CD4-positive, alpha-beta T cell treated with Interleukin-2 at 100 ng/mL for 4 hours (primary cell): ENCODE measurements at places on chromosomes 3 and 15.

- no peak for DNase-seq
These were observed 275.5 kb downstream of the PDCD6IP start for GRCh38 chr3:34073961-34074360.

DNA sequence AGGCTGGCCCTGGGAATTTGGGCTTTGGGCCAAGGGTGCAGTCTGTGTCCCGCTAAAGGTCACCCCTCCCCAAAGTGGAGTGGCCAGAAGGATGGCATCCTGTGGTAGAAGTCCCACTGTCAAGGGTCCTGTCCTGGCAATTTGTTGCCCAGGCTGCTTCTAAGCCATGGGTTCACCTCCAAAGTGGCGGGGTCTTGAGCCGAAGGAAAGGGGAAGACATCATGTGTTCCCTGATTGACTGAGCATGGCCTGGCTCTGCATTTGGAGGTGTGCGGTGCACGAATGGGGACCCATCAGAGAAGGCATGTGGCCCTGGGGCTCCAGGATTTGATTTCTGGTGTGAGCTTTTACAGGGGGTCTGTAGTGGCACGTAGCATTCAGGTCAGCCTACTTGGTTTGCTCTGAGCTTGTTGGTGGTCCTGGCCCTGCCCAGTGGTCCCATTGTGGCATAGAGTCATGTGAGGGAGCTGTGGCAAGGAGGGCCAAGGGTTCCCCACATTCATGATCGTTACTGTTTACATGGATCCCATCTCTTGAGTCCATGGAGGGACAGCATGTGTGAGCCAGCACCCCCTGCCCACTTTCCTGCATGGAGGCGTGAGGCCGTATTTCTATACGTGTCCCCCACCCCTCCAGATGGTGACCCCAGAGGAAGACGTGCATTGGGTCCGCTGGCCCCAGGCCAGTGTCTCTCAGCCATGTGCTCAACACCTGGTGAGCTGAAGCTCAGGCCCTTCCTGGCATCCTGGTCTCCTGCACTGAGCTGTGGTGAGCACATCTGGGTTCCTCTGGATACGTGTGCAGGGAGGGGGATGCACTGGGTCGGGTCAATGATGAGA, 225.1 kb downstream of the SNRPN start:
- no peak for DNase-seq

- no peak for DNase-seq
These were observed 66.7 kb downstream of the GLB1 start for GRCh38 chr3:33030246-33030645.

DNA sequence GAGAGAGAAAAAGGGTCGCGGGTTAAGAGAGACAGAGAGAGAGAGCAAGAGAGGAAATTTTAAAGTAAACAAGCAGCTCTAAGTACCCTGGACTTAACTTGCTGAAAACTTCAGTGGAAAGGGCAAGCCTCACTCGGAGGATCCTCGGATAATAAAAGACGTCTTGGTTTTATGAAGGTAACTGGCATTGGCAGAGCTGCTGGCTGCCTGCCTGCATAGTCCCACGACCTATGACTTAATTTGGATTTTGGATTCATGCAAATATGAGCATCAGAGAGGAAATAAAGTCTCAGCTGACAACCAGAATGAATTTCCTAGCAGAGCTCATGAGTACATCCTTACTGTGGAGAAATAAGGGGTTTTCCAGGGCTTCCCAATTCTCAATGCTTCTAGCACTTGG, 95.1 kb upstream of the PDZRN3 start:
- DNase-seq: no peak

DNA sequence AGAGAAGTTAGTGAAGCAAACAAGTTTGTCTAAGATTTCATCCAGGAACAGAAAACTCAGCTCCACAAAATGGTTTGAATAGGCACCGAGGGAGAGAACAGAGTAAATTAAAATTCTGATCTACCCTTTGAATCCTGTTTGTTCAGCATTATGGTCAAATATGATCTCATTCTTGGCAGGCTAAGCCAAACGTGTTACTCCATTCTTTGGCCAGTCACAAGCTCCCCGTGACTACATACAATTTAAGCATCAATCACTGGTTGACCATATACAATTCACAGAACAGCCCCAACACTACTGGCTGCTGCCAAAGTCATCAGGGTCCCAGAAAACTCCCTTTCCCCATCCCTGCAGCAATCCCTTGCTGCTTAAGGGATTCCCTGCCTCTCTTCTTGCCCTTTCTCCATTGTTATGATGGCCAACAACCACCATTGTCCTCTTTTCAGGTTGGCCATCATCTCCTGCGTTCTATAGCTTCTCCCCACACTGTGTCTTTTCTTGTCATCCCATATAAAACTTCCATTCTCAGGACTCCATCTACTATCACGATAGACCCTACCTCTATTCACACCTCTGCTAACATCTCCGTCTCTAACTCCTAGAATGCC, 46.3 kb downstream of the GOLIM4 start:
- DNase-seq: no peak

- no peak for DNase-seq
These were observed 25.0 kb downstream of the TCAIM start for GRCh38 chr3:44363591-44363990.

DNA sequence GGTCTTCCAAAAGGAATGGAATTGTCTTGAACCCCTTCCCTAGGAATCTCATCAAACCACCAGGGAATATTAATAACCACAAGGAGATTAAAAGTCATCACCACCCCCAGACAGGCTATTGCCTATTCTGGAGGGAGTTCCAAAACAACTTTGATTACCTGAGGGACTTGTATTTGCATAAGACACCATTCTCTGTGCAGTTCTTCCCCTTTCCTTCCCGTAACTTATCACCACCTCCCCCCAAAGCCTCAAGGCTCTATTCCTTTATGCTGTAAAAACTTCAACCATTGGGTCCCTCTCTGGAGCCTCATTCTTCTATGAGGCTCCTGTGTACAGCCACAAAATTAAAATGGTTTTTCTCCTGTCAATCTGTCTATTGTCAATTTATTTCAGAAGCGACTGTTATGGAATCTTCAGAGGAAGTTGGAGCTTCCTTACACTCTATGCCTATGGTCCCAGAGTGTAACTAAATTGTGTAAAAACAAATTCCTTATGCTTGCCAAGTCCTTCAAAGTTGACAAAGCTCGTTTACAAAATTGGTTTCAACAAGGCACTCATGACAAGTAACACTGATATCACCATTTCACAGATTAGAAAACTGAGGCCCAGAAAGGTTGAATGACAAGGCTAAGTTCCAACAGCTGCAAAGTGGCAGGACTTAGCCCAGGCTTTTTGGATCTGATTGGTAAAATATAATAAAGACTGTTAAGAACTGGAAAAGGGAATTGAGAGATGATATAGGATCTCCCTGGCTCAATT, 68.3 kb upstream of the HERC1 start:
- DNase-seq: no peak

DNA sequence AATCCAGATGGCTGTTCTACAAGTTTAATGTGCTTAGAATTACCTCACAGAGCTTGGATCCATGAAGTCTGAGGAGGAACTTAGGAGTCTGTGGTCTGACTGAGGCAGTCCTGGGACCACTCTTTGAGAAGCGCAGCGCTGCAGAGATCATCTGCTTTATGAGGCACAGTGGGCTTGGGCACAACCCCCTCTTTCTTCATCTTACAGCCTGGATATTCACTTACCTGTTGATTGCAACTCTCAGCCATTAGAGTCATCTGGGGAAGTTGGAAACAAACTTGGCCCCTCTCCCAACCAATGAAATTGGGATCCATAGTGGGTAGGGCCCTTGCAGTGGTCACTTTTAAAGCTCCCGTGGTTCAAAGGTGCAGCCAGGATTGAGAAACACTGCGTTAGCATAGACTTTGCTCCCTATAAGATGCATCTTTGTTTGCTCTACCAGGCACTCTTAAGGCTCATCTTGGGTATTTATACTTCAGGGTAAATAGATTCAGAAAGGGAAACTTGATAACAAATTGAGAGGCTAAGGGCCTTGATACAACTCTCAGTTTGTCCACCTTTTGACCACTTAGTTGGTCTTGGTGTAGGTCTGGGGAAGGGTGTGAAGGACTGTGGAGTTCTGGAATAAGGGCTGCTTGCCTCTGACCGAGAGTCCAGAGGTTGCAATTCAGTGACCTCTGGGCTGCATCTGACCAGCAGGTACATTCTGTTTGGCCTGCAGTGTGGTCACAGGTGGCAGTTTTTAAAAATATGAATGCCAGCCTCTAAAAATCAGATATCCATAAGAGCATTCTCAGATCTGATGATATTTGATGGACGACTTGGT, 22.8 kb downstream of the FEM1B start:
- DNase-seq: no peak

GRCh38 chr3:151383956-151384355, 597 bp downstream of the P2RY12 start:
- DNase-seq: no peak

- DNase-seq: no peak
These were observed 136.4 kb downstream of the ATP8B4 start for GRCh38 chr15:49982584-49982983.

DNA sequence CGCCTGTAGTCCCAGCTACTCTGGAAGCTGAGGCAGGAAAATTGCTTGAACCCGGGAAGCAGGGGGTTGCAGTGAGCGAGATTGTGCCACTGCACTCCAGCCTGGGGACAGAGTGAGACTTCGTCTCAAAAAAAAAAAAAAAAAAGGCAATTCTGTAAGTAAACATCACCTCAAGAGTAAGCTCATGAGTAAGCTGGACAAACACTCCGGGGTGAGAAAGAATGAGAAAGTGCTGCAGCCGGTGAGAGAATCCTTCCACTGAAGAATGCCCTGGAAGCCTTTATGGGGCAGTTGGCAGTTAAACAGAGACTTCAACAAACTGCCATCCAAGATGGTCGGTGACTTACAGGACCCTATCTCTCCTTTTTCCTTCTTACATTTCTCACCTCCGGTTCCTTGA, 47.5 kb downstream of the FEZF2 start:
- DNase-seq: no peak

- no peak for DNase-seq
These were observed 32.2 kb downstream of the HGD start for GRCh38 chr3:120649830-120650233.

GRCh38 chr3:66312039-66312438, 91.2 kb downstream of the SLC25A26 start:
- peak; percentile 51 for DNase-seq

DNA sequence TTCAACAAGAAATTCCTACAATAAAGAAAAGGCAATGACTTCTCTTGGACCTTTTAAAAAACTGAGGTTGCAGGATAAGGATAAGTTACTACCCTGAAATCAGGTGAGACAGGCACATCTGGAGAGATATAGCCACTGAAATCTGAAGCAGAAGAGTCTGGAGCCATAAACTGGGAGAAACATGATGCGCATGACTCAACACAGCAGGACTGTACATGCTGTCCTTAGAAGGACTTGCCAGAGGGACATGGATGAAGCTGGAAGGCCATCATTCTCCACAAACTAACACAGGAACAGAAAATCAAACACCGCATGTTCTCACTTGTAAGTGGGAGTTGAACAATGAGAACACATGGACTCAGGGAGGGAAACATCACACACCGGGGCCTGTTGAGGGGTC, 1020.2 kb downstream of the AGBL1 start:
- no peak for DNase-seq

GRCh38 chr3:104291878-104292277, 1074.8 kb upstream of the ALCAM start:
- DNase-seq: no peak

GRCh38 chr15:71733122-71733521, 77.2 kb upstream of the NR2E3 start:
- no peak for DNase-seq

DNA sequence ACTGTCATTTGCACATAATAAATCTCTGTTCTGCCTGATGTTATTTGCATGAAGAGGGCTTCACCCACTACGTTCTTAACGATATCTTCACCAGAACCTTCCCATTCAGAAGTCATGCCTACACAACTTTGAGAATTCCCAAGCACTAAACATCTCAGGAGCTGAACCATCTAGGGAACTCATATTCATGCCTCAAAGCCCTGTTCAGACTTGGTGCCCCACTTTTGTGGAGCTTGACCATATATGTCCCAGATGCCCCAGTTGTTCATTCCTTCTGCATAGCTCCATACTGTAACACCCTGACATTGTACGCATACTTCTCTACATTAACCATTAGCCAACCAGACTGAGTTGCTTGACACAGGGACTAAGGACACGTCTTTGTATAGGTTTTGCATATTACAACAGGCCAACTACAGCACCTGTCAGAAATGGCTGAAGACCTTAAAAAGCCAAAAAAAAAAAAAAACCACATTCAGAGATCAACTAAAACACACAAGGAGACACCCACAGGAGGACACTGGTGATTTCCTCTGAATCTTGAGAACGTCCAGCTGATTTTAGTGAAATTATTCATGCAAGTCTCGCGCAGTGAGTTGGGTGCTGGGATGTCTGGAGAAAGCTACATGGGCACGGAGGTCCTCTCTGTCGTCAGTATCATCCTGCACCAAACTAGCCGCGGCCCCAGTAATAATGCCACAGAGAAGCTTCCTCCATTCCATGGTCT, 141.4 kb downstream of the FOXP1 start:
- no peak for DNase-seq

GRCh38 chr15:64767203-64767602, 8.2 kb downstream of the RBPMS2 start:
- no peak for DNase-seq

DNA sequence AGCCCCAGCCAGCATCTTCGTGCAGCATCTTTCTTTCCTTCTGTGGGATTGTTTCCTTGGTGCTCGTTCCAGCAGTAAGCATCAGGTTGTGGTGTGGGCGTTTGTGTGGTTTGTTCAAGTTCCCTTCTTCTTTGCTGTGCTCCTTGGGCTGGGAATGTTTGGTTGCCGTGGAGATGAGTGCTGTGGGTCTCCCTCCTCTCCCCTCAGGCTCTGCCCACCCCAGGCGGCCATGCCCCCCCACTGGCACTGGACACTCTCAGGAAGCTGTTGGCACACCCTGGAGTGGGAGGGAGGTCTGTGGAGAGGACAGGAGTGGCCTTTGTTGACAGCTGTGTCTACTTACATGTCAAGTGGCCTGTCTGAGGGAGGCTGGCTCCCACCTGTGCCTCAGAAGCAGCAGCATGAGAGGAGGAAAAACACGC, 46.5 kb upstream of the SACM1L start:
- no peak for DNase-seq

GRCh38 chr15:74610302-74610951, 5.2 kb upstream of the CLK3 start:
- no peak for DNase-seq

- DNase-seq: no peak
These were observed 300.4 kb upstream of the STT3B start for GRCh38 chr3:31232055-31233025.

GRCh38 chr15:48717458-48717857, 71.9 kb upstream of the FBN1 start:
- DNase-seq: no peak

- peak; percentile 57 for DNase-seq
These were observed 408 bp downstream of the WDR82 start for GRCh38 chr3:52277972-52278509.

- no peak for DNase-seq
These were observed 2.9 kb downstream of the RNU6-1 start for GRCh38 chr15:67836955-67837354.

- no peak for DNase-seq
These were observed 163.1 kb downstream of the ROBO1 start for GRCh38 chr3:79604681-79605080.
